Caco-2 (cell line): ENCODE measurements at places on chromosomes 16 and 17.

GRCh38 chr17:79623786-79624717 is 13.2 kb upstream of the RBFOX3 start:
- peak; percentile 45 for DNase-seq
- H3K36me3 ChIP-seq, result no peaks in the 10 kb centered on the region
- H3K4me3 ChIP-seq, result no peak overlapping the region
- peaks cover 53% of the 10 kb centered on the region for H3K4me1 ChIP-seq
- no peaks in the 10 kb centered on the region for H3K27me3 ChIP-seq

- no peaks in the 10 kb centered on the region for H3K36me3 ChIP-seq
- DNase-seq, result no peak
- H3K4me3 ChIP-seq, result no peak overlapping the region
- H3K4me1 ChIP-seq, result no peaks in the 10 kb centered on the region
- no peaks in the 10 kb centered on the region for H3K27me3 ChIP-seq
Observed at GRCh38 chr17:65947831-65948230, 244.1 kb downstream of the CEP112 start.

DNA sequence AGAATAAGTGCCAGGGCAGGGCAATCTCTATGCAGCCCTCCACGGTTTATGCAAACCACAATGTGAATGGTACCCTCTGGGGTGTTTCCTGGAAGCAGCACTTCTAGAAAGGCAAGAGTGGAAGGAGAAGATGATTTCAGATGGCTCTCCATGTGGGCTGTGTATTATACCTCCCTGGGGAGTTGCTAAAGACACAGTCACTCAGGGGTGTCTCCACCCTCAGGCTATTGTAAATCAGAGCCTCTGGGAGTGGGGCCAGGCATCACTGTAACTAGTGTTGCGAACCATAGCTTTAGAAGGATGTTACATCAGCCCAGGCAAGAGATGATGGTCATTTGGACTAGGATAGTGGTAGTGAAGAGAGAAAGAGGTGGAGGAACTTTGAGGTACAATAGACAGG is 83.3 kb upstream of the ZKSCAN2 start:
- H3K4me3 ChIP-seq, result no peak overlapping the region
- no peak for DNase-seq
- H3K27me3 ChIP-seq, result no peaks in the 10 kb centered on the region
- H3K27ac ChIP-seq, result no peak overlapping the region
- H3K36me3 ChIP-seq, result no peaks in the 10 kb centered on the region
- no peaks in the 10 kb centered on the region for H3K4me1 ChIP-seq

DNA sequence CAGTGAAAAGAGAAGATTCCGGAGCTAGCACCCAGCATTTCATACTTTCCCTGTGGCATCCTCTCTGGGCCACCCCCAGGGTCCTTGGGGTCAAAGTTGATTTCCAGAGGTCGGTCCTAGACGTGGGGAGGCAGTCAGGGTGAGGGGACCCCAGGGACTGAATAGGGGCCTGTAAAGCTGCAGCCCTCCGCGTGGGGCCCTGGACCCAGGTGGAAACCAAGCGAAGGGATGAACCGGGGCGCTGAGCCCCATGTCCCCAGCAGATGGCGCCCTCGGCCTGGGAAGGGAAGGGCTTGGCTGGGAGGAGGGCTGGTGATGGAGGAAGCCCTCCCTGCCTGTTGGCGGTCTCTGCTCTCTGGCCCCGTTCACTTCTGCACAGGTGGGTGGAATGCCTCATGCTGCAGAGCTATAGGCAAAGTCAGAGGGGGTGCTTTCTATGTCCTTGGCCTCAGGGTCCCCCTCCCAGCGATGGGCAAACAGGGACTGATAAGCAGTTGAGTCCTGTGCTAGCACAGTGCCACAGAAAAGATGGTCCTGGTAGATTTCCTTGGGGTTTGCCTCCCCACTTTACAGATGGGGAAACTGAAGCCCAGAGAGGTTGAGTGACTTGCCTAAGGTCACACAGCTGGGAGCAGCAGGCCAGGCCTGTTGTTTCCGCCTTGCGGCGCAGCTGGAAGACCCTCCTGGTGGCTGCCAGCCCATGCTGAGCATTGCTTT is 163.4 kb upstream of the CIBAR2 start:
- H3K36me3 ChIP-seq, result no peaks in the 10 kb centered on the region
- no peaks in the 10 kb centered on the region for H3K4me1 ChIP-seq
- H3K27me3 ChIP-seq, result no peaks in the 10 kb centered on the region
- peak; percentile 88 for DNase-seq
- no peak overlapping the region for H3K4me3 ChIP-seq
